ENCODE measurements at places on chromosomes 3 and 15.

GRCh38 chr3:140152851-140153639 lies 218.1 kb downstream of the CLSTN2 start:
- no peak for DNase-seq

DNA sequence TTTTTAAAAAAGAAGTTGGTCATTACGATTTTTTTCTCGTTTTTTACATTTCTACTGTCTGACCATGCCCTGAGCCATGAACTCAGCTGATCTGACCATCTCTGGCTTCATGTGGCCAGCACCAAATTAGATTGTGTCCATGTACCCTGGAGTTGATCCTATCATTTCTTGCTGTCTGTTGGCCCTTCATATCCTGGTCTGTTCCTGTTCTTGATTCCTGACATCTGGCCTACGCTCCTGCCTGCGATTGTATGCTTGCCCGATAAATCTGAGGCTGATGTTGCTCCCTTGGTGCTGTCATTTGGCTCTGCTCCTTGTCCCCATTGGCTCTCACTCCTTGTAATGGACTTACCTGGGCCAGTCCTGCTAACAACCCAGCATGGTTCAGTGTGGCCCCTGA lies 89.8 kb upstream of the IGSF10 start:
- DNase-seq: no peak

GRCh38 chr3:122942937-122943827 lies 84.4 kb downstream of the SEMA5B start:
- DNase-seq: no peak

GRCh38 chr15:61556037-61556648 lies 327.0 kb upstream of the RORA start:
- no peak for DNase-seq

DNA sequence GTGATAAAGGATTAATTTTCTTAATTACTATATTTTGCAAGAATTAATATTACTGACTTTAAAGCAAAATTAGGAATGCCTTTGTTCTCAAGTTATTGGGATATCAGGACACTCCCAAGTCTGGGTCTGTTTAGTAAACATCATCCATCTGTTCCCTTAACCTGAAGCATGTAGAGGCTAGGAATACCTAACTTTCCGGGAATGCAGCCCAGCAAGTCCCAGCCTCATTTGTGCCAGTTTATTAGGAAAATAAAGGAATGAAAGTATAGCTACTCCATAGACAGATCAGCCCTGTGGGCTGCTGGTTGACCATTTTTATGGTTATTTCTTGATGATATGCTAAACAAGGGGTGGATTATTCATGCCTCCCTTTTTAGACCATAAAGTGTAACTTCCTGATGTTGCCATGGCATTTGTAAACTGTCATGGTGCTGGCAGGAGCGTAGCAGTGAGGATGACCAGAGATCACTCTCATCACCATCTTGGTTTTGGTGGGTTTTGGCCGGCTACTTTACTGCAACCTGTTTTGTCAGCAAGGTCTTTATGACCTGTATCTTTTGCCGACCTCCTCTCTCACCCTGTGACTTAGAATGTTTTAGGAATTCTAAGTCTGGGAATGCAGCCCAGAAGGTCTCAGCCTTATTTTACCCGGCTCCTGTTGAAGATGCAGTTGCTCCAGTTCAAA lies 540.2 kb downstream of the NAALADL2 start:
- DNase-seq: no peak
